ENCODE measurements at places on chromosomes 6 and 20.

- no peak for DNase-seq
These were observed 135.0 kb downstream of the FOXA2 start for GRCh38 chr20:22449188-22449973.

DNA sequence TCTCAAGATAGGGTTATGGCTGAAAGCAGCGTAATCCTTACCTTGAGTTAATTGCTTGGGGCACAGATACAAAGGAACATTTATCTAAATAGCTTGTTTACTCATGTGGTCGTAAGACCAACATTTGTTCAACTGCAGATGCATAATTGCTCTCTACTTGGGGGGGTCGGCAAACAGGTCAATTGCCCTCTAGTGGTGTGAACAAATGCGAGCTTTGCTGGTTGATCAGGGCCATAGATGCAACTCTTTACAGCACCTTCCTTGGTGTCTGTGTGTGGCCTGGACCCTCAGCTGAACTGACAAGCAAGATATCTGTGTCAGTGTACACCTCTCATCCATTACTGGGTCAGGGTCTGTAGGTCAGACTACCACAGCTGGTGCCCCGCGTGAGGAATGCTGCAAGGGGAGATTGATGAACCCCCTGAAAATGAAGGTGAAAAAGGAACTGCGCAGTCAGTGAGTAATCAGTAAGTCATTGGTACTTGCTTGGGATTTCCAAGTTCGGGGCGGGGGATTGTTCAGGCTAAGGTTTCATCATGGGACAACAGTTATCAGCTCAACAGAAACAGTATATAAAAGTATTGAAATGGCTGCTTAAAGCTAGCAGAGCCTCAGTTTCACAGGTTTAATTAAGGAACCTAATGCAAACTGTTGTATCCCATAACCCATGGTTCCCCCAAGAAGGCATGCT, 24.0 kb downstream of the HLA-DPA1 start:
- DNase-seq: no peak

GRCh38 chr6:141728330-141728729, 404.4 kb upstream of the GJE1 start:
- DNase-seq: no peak

DNA sequence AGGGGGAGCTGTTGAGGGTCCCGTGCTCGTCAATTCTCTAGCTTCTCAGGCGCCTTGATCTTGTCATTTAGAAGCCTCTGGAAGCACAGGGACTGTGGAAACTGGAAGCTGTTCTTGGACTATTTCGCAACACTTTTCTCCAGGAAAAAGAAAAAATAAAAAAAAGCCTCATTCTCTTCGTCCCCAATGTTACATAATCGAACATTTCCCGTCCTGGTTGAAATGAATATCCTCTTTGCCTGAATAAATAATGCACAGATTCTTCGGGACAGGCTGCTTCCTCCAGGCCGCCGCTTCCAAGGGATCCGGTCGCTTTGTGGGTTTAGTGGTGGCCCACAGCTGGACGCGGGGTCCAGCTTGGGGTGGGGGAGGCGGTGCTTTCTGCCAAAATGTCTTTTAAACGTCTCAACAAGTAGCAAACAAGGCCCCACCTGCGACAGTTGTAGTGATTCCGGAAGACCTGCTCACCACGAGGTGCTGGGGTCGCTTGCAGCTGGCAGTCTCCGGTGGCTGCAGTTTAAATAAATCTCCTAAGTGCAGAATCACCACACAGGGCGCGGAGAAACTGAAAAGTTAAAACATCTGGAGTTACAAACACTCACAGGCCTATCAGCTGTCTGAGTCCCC, 125.9 kb upstream of the ESR1 start:
- DNase-seq: no peak

DNA sequence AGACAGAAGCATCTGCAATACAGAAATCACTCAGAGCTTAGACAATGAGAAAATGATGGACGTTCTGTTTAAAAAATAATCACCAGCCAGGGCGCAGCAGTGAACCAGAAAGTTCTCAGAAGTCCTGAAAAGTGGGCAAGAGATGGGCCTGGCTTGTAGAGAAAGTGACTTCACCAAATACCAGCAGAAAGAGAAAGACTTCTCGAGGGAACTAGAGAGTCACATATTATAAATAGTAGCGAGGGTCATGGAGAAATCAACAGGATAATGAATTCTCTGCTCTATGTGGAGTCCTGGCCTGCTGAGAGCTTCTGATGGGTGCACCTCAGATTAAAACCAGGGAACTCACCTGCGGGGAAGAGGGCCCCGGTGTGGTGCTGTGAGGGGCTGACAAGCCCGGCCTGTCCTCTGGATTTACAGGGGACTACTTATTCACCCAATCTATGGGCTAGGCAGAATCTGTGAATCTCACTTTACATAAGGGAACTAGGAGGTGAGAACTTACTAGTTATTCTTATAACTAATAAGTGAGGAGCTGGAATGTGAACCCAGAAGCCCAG, 5.6 kb upstream of the RAMACL start:
- no peak for DNase-seq

DNA sequence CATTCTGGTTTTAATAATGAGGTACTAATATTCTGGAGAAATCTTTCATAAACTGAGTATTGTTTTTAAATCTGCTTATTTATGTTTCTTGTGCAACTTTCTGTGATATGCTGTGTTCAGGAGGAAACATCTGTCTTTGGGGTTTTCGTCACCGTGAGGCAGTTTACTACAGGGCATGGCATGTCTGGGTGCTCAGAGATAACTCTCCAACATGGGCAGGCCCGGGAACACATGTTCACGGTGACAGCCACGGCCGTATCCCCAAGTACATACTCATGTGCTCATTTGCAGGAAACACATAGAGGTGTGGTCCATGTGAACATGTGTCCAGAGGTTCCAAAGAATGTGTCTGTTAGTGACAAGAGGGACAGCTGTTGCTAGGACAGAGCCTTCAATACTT, 62.1 kb upstream of the CNKSR3 start:
- no peak for DNase-seq

- DNase-seq: no peak
These were observed 30.7 kb downstream of the HDGFL1 start for GRCh38 chr6:22600059-22600458.

DNA sequence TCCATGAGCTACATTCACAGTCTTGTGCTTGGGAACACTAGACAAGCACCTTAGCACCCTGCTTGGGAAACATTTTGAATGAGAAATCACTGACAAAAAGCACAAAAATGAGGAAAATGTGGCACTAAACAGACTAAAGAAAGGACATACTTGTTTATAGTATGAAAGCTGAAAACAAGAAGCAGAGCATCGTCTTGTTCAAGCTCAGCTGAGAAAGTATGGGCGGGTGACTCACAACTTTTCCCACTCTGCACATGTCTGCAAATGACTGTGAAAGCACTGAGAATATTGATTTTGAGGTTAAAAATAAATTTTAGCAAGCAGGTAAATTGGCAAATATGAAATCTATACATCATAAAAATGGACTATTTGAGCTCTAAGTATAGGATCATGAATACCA, 725.3 kb downstream of the COL12A1 start:
- DNase-seq: no peak

- DNase-seq: no peak
These were observed 11.2 kb upstream of the ZNF76 start for GRCh38 chr6:35248300-35248699.

GRCh38 chr20:10342152-10342551, 91.9 kb downstream of the MKKS start:
- DNase-seq: no peak

GRCh38 chr6:38774929-38775707, 60.0 kb downstream of the DNAH8 start:
- no peak for DNase-seq

DNA sequence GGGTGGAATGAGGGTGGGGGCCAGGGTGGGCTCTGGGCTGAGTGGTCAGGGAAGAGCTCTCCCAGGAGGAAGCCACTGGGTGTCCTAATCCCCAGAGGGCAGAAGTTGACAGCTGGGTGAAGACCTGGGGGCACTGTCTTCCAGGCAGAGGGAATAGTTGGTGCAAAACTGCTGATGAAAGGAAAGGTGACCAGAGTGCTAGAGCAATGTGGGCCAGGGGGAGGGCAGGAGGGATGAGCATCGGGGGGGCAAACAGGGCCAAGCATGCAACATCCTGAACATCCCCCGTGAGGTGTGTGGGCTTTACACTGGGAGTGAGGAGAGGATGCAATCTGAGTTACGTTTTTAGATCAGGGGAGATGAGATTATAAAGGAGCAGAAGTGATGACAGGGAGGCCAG, 97.8 kb downstream of the NOL4L start:
- DNase-seq: no peak

GRCh38 chr20:59078231-59078630, 35.6 kb upstream of the PRELID3B start:
- DNase-seq: no peak

DNA sequence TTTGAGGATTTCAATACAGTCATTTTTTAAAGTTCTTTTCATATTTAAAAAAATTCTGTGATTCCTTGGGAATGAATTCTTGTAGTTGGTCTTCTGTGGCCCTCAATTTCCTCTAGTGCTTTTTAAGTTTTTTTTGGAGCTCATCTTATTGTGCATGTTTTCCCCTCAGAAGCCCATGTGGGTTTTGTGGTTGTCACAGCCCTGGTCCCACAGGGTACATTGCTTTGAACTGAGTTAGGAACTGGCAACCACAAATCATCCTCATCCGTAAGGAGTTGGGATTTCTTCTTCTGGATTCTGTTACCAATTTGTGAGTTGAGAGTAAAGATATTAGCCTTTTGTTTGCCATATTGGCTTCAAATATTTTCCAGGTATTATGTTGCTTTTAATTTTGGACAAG, 89.9 kb downstream of the AKAP7 start:
- no peak for DNase-seq

DNA sequence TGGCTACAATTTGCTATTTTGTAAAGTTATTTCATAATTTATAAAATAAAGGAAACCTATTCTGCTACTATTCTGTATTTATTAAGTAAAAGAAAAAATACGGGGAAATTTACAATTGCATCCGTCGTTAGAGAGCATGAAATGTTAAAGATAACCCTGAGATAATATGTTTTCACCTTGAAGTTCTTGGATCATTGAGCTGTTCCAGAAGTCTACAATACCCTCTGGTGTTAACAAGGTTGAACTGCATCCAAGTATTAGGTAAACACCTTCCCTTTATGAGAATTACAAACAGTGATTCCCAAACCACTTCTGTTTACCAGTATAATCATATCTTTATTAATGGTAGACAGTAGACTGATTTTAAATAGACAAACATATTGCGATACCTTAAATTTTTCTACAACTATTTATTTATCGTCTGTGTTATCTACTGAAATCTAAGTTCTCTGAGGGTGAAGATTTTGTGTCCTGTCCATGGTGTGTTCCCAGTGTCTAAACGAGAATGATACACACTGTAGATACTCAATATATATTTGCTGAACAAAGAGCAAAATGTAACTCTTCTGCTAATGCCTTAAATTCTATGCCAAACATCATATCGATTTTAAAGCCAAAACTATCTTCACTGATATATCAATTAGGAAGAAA, 28.2 kb downstream of the TBC1D32 start:
- DNase-seq: peak; percentile 5

DNA sequence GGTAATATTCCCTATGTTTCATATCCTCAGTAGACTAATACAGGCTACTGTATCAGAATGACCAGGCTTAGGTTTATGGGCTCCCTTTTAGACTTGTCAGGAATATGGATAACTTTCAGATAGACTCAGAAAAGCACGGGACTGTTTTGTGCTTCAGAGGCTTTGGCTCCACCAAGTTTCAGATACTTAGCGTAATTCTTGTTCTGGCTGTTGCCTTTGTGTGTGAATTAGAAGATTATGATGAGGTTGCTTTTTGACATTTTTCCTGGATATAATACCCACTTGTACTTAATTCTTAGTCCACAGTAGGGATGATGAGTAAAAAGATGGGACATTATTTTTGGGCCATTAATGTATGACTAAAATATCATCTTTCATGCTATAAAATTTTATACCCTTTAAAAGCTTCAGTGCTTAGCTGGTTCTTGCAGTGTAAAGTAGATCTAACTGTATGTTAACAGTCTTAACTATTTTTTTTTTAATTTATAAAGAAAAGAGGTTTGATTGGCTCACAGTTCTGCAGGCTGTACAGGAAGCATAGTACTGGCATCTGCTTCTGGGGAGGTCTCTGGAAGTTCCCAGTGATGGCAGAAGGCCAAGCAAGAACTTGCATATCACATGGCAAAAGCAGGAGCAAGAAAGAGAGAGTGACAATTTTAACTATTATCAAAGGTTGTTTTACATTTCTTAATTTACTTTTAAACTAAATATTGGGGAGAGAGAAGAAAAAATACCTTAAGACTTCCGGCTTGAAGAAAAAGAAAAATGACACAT, 120.7 kb downstream of the ZFAND3 start:
- no peak for DNase-seq

DNA sequence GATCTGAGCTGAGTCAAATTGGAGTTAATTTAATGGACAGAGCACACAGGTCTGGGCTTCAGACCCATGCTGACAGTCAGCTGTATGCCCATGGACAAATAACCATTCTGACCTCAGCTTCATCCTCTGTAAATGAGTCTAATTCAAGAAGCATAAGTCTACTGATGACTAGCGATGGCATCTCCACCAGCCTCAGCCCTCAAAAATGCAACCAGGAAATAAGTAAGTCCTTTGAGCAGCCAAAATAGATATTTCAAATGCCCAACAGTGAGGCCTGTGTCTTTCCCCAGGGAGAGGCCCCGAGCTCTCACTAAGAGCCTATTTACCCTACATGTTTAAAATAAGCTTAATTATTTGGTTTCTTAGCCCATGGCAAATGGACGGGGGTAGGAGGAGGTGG, 114.2 kb upstream of the MTHFD1L start:
- no peak for DNase-seq

DNA sequence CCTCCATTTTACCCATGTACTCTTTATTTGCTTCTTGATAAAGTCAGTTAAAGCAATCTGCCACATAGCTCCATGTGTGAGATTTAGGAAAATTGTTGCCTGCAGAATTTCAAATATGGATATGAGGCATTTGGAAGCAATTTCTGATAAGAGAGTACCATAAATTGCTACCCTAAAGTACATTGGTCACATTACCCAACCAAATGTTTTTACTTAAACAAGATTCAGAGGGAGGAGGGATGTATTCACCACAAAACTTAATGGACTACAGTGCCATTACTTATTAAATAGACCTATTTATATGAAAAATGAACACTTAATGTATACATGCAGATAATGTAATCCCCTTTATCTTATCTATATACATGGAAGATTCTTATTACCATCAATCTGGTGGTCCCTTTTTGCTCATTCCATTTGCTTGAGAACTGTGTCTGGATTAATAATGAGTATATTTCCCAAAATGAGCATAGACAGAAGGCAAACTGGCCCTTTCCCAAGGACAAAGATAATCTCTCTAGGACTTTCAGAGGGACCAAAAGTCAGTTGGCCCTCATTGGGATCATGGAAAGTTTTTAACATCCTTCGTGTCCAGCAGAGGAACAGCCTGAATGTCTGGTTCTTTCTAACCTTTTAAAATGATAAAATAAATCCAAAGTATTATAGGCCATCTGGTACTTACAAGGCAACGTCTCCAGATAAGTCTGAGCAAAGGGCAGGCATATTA, 526.4 kb downstream of the CBLN4 start:
- DNase-seq: no peak

- no peak for DNase-seq
These were observed 266.0 kb downstream of the ALDH8A1 start for GRCh38 chr6:134683783-134684422.

Measured in NCI-H1930 (cell line).